ENCODE measurements at places on chromosomes 5 and 9.

- DNase-seq = no peak
Observed at GRCh38 chr5:150175536-150175935, 9.0 kb downstream of the CDX1 start.

DNA sequence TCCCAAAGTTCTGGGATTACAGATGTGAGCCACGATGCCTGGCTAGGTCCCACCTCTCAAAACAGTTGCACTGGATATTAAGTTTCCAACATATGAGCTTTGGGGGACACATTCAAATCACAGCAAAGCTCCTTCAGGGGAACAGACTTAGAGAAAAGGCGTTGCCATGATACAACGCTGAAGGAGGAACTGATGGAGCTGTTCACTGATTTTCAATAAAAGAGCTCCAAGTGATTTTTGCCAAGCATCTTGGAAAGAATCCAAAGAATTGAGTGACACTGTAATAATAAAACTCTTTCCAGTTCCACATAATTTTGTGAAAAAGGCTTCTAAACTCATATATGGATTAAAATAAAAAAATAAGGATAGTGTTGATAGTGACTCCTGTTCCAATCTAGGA lies 72.5 kb downstream of the CSNK1A1 start:
- DNase-seq = no peak

- DNase-seq = peak; percentile 5
Observed at GRCh38 chr9:87148331-87149104, 201.2 kb upstream of the GAS1 start.

DNA sequence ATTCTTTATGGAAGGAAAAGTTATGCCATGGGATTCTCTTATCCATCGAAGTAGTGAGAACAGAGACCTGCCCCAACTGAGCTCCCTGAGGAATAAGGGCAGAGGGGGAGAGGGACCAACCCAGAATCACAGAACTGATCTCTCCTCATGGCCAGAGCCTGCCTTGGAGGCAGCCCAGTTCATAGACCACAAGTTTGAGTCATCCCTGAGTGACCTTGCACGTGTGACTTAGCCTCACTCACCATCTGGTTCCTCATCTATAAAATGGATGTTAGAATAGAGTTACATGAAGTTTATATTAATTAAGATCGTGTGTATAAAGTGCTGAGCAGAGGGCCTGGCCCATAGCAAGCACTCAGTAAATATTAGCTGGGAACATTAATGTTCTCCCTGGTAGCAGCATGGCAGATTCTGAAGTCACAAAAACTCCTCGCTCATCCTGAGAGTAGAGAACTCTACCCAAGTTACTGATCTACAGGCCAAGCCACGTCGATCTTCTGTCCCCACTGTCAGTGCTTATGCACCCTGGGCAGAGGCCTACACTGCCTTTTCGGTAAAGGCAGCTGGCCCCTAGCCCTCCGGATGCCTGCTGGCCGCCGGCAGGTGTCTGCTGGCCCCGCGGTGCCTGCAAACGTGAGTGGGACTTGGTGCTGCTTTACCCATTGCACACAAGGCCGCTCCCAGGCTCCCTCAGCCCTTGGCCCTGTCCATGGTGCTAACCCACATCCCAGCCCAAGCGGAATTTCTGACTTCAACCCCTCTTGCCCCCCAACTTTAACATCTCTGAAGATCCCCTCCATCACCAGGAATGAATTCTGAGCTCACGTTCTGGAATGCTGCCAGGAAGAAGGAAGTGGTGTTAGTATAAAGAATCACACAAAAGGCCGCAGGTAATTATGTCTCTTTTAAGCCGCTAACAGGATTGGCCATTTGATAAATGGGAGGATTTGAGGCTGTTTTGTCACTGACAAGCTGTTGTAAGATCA lies 61.1 kb upstream of the ARAP3 start:
- DNase-seq = no peak

- DNase-seq = no peak
Observed at GRCh38 chr5:963310-963672, 45.3 kb upstream of the NKD2 start.

DNA sequence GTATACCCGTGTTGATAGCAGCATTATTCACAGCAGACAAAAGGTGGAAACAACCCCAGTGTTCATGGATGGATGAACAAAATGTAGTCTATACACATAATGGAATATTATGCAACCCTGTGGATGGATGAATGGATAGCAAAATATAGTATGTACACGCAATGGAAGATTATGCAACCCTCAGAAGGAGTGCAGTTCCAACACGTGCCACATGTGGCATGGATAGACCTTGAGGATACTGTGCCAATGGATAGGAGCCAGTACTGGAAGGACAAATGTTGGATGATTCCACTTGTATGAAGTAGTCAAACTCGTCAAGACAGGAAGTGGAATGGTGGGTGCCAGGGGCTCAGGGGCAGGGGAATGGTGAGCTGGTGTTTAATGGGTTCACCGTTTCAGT lies 44.9 kb downstream of the PLEKHG4B start:
- DNase-seq = no peak

DNA sequence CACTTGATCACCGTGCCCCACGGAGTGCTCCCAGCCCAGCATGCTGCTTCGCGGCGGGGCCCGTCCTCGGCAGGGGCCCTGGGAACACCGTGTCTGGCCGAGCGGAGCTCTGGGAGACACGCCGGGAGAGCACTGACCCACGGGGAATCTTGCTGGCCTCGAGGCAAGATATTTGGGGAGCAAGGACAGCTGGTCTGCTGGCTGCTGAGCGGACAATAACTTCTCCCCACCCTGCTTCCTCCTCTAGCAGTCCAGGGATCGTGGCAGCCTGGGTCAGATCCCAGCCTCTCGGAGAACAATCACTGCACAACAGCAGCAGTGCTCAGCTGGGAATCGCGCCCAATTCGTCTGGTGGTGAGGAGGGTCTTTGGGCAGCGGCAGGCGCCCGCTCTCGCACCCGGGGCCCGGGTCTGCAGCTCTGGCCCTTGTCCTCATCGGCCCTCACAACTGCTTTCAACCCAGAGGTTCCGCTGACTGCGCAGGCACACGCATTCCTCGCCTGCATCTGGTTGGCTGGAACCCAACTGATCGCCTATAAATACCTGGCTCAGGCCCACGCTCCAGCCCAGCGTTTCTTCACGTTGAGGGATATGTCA lies 43.4 kb downstream of the DBH start:
- no peak for DNase-seq

DNA sequence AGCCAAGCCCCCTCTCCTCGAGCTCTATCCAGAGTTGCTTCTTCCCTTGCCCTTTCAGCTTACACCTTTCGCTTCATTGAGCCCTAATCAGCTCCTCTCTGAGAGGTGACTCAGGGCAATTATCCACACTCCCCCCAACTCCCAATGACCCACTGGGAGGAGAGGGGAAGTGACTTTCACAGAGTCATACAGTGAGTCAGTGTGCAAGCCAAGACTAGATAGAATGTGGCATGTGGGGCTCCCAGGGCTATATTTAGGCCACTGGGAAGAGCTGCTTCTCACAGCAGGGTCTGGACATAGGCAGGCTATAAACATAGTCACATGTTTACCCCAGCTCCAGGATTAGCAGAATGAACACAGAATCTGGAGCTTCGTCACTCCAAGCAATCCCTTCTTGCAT lies 57.4 kb downstream of the NRG2 start:
- peak; percentile 65 for DNase-seq

DNA sequence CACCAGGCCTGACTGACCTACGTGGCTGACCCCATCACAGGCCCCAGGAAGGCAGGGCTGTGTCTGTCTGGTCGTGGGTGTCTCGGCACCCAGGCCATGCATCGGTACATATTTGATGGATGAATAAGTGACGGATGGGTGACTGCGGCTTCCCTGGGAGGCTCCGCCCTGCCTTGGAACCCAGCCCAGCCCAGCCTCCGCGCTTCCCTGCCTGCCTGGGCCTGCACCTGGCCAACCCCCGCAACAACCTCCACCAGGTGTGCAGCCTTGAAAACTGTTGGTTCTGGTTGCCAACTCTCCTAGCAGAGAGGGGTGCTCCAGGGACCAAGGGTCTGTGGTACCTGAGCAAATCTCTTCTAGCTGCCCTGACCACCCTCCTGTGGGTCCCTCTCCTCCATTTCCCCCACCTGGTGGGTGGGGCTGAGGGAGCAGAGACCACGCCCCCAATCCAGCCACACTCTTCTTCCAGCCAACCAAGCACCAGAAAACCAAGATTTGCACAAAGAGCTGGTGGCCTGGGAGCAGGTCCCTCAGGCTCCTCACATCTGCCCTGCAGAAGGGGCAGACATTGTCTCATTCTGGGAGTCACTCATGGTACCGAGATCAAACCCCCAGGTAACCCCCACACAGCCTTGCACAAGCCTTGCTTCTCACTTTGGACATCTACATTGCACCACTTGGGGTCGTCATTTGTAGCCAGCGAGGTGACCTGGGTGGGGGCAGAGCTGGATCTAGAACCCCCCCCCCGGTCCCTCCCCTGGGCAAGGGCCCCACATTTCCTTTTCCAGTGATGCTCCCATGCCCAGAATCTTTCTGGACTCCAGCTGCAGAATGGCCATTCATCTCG lies 100.6 kb upstream of the IER5L start:
- no peak for DNase-seq

- DNase-seq = no peak
Observed at GRCh38 chr5:14277385-14278320, 134.5 kb downstream of the TRIO start.

DNA sequence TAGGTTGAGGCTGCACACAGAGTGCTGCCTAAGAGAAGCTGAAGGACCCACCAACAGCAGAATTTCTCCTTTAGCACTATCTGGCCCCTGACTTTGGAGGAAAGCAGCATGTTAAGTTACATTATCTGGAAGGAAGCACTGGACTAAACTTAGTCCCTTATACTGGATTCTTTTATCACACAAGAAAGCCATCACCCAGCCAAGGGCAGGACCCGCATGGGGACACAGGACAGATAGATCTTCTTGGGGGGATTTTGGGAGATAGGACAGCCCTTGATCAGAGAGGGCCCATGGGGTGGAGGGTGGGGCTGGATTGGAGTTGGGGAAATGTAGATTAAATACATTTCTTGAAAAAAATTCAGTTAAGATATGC lies 14.4 kb downstream of the ANKRD33B start:
- no peak for DNase-seq

DNA sequence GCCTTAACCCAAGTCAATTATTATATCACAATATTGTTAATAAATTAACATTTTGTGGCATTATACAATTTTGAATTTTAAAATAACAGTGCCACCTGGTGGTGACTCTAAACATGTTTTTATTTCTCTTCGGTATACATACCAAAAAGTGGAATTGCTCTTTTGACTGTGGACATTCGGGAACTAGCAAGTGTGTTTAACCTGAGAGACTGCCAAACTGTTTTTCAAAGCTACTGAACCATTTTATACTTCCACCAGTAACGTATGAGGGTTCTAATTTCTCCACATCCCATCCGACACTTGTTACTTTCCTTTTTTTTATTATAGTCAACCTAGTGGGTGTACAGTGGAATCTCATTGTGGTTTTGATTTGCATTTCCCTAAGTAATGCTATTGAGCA lies 18.3 kb upstream of the HSDL2 start:
- DNase-seq = peak; percentile 64

GRCh38 chr9:91905991-91906469 lies 44.0 kb downstream of the ROR2 start:
- no peak for DNase-seq

DNA sequence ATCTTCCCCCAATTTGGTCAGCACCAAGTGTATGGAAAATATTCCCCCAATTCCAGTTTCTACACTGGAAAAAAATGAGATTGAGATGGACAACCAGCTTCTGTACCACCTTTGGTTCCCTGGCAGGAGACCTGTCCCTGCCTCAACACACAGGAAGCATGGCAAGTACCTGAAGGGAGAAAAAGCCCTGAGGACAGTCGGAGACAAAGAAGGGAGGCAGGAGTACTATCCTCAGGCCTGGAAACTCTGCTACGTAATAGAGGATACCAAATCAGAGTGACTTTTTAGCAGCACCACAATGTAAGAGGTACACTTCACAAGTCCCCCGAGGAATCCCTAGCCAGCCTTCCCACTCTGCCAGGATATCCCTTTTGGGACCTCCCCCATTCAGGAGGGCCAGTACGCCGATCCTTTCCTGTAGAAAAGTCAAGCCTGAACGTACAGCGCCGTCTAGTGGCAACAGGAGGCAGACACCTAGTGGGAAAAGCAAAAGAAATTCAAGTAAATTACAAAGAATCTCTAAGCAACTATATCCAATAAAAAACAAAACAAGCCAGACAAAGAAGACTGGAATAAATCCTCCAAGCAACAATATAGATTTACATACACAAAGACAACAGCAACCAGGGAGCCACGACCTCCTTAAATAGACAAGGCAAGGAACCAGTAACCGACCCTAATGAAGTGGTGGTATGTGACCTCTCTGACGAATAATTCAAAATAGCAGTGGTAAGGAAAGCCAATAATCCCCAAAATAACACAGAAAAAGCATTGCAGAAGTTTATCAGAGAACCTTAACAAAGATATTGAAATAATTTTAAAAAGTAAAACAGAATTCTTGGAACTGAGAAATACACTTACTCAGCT lies 63.3 kb upstream of the SLCO6A1 start:
- DNase-seq = peak; percentile 10

DNA sequence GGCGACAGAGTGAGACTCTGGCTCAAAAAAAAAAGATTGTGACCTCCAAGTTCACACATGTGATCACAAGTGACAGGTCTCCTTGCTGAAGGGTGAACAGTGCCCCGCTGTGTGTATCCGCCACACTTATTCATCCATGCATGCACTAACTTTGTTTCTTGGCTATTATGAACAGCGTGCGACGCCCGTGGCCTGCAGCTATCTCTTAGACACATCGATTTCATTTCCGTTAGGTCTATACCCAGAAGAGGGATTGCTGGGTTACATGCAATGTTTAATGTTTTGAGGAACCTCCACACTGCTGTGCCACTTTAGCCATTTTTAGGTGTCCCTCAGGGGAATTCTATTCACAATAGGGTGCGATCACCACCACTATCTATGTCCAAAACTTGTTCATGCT lies 12.1 kb upstream of the EGFL7 start:
- no peak for DNase-seq

- DNase-seq = no peak
Observed at GRCh38 chr5:51043745-51044144, 339.5 kb upstream of the ISL1 start.

DNA sequence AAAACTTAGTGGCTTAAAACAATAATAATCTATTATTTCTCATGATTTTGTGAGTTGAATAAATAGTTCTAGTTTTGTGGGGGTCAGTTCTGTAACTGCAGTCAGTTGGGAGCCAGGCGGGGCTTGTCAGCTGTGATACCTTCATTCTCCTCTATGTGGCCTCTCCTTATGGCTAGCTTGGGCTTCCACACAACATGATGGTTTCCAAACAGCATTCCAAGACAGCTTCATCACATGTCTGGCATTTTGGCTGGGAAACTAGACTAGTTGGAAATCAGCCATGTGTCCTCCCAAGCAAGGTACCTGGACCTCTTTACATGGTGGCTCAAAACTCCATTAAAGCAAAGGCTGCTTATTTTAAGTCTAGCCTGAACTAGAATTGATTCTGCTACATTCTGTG lies 61.4 kb upstream of the RANBP3L start:
- no peak for DNase-seq

- DNase-seq = no peak
Observed at GRCh38 chr9:113178087-113178486, 27.3 kb downstream of the SLC31A2 start.

Data from CD14-positive monocyte (primary cell).